ENCODE measurements at places on chromosomes 12 and 14.
A peak's percentile ranks its signal among the peaks of the same experiment; 100 is the strongest.

GRCh38 chr12:75184516-75184915 is 25.1 kb downstream of the KCNC2 start:
- no peak for DNase-seq

DNA sequence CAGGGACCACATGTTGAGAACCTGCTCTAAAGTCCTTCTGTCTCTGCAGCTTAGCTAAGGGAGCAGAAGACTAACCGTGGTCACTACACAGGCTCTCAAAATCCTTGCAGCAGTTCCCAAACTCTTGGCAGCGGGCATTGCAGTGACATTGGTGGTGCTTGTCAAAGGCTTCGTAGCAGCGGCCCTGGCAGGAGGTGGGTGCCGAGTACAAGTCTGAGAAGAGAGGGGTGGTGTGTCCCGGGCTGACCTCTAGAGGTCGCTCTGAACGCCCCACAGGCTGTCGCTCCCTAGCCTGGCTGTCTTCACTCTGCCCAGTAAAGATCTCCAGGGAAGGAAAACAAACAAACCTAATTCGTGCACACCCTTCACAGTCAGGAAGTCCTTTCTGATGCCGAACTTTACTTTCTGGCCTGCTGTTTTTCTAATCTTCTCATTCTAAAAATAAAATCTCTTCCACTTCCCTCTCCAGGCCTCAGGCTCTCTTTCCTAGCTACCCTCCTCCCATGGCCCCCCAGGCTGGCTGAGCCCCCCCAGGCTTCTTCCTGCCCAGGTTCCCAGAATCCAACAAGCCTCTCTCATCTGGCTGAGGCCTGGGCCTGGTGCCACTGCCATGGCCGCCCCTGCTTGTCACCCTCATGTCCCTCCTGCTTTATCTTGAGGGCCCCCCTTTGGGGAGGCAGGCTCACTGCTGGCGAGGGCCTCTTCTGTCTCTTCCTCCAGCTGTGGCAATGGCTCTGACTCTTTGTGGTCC is 7.7 kb downstream of the ENDOU start:
- peak; percentile 70 for DNase-seq

DNA sequence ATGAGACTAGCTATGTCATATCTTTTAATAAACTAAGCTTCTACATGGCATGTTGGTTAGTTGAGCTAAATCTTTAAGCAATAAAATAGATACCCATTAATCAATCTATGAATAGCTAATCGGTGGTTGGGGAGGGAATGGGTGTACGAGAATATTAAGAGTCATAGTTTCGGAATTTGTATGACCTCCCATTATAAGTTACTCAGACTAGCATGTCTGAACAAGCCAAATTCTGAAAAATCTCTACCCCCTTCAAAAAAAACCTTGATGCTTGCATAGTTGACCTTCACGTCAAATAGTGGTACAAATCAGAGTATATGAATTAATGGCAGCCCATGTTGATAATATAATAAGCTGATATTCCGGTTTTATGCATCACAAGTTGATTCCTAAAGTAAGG is 60.0 kb downstream of the PLEKHG7 start:
- DNase-seq: no peak

DNA sequence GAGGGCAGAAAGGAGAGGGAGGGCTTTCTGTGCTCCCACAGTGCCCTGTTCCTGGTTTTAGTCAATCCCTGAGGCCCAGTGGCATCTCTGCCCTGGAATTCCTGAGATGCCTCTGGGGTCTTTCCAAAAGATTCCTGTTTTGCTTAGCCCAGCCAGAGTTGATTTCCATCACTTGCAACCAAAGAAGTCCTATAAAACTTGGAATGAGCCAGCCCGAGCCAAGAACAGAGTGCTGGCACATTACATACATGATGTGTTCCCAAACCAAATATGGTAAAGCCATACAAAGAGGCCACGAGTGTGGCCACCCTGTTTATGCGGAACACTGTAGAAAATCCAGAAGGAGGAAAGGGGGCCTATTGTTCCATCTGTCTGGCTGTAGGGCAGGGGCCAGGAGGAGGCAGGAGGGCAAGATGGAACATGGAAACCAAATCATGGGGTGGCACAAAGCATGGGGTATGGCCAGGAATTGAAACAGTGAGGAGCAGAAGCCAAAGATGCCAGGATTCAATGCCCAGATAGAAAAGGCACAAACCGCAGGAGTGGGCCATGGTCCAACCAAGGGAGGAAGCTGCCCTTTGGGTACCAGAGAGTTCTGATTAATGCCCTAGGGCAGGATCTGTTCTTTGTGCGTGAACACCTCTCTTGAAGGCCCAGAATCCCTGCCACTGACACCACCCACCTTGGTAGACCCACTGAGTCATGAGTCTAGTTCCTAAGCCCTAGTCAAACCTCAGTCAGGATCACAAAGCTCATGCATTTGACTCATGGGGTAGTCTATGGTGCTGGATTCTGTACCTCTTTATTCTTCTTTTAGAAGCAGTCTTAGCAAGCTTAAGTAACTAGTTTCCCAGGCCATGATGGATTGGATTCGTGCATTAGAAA is 75.2 kb downstream of the LRRC74A start:
- DNase-seq: peak; percentile 48

GRCh38 chr12:26226629-26227360 is 31.4 kb downstream of the SSPN start:
- peak; percentile 32 for DNase-seq

GRCh38 chr14:63045612-63046320 is 508 bp upstream of the KCNH5 start:
- peak; percentile 23 for DNase-seq

Data from fibroblast of skin of abdomen (primary cell).